Activated naive CD4-positive, alpha-beta T cell treated with Interleukin-2 at 50 U/mL for 16 hours (primary cell): ENCODE measurements at places on chromosomes 7 and 10.

GRCh38 chr10:11647676-11648075 is 36.2 kb upstream of the USP6NL start:
- DNase-seq = no peak

DNA sequence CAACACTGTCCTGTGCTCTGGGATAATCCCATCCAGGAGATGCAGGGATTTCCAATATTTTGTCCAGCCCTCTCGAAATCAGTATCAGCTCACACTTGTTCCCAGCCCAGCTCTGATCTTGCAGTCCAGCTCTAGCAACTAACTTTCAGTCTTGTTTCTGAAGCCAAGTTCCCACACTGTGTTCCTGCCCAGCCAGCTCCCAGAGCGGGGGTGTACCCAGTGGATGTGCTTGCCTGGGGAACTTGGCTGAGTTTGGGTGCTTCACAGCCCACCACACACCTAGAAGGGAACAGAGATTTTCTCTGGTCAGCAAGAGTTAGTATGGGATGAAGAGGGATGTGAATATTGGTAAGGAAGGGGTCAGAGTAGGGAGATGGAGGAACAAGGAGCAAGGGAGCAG is 57.5 kb upstream of the RAPGEF5 start:
- no peak for DNase-seq

- DNase-seq = no peak
Measured at GRCh38 chr7:7816084-7816483, 97.7 kb upstream of the RPA3 start.

- no peak for DNase-seq
Measured at GRCh38 chr10:106609470-106610266, 554.8 kb downstream of the SORCS1 start.

GRCh38 chr7:81029511-81029910 is 110.7 kb upstream of the SEMA3C start:
- DNase-seq = no peak

GRCh38 chr7:13017333-13017857 is 330.0 kb downstream of the ARL4A start:
- no peak for DNase-seq

DNA sequence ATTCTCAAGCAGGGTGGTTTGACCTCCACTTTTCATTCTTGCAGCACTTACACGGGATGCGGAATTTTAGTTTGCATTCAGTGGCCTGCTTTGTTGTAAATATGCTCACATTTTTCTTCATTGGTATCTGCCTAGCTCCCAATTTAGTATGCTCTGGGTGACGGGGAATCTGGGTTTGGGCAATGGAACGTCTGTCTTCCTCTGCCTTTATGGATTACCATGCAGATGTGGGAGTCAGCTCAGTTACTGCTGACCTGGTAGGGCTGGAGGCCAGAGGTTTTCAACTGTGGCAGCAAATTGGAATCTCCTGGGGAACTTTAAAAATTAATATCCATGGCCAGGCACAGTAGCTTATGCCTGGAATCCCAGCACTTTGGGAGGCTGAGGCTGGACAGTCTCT is 161.6 kb downstream of the CAMK1D start:
- DNase-seq = no peak

DNA sequence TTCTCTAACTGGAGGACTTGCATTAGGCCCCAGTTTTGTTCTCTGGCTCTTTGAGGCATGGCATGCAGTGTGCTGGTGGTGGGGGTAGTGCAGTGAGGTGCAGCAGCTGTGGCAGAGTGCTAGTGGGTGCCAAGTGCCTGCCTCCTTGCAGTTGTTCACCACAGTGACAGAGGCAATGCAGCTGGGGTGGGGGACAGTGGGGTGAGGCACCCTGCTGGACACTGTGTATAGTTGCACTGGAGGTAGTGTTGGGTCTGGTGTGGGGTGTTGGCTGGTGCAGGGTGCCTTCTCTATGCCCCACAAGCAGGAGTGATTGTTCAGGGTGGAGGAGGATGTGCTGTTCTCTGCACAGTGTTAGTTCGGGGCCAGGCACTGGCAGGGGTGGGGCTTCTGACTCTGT is 21.7 kb upstream of the KEL start:
- no peak for DNase-seq

DNA sequence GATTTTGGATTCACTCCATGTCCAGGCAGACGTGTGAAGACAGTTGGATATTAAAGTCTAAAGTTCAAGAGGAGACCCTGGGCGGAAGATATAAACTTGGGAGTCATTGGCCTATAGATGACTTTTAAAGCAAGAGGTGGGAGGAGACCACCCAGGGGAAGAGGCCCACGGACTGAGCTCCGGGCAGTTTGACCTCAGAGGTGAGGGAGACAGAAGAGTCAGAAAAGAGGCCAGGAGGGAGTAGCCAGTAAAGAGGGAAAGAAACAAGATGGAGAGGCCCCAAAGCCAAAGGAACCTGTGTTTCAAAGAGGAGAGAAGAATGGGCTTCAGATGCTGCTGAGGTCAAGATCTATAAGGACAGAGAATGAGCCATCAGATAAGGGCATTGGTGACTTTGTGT is 11.4 kb downstream of the CARD11 start:
- DNase-seq = no peak

DNA sequence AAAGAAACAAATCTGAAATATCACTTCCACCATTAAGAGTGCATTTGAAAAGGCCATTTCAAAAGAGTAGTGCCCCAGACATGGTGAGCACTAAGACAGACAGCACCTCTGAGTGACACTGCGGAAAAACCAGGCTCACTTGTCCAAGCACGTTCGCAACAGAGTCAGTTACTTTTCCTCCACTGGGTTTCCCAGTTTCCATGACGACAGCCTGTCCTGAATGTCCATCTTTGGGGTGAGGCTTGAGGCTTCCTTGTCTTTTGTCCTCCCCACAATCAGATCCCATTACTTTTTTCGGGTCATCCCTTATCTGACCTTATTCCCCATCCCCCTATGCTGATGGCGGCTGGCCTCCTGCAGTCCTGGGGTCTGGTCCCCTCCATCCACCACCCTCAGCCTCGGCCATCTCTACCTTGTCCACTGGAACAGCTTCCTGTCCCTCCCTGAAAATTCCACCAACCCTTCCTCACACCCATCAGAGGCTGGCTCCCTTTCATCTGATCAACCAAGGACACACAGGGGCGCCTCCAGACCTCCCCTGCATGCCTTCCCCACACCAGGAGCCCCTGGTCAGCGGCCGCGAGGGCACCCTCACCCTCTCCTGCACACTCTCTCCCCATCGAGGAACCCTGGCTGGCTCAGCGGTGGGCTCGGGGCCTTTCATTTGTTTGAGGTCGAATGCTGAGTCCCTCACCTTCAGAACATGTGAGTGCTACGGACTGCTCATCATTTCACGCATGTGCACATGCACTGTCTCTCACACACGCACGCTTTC is 363.6 kb downstream of the DNAJB6 start:
- DNase-seq = no peak

- DNase-seq = no peak
Measured at GRCh38 chr7:151339651-151340382, 1.8 kb upstream of the NUB1 start.

DNA sequence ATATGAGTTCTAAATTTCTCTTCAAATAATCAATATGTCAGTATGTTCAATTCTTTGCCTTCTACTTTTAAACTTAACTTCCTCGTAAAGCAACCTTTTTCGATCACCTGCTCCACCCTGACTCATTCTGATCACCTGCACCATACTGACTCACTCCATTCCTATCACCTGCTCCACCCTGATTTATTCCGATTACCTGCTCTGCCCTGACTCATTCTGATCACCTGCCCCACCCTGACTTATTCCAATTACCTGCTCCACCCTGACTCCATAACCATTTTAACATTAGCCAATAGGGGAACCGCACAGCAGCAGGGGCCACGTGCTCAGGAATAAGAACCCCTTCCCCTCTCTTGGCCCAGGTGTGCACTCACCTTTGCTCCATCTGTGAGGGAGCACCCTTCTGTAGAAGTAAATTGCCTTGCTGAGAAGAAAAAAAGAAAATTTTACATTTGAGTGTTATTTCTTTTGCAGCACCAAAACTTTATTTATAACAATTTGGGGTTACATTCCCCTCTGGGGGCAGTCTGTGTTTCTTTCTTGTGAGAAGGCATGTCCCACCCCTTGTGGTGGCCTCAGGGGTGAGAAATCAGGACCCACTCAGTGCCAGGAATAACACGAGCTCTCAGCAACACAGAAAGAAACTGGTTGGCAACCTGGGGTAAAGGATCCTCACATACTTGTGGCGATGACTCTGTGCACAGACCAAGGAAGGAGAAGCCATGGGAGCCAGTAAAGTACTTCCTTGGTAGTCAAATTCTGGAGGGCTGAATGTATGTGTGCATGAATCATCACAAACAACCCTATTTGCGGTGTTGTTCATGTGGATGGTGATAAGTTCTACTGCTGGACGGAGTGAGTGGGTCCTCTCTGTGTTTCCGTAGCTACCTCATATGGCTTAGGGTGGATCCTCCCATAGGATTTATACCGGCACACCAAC is 29.4 kb upstream of the PPP1R9A start:
- DNase-seq = no peak

DNA sequence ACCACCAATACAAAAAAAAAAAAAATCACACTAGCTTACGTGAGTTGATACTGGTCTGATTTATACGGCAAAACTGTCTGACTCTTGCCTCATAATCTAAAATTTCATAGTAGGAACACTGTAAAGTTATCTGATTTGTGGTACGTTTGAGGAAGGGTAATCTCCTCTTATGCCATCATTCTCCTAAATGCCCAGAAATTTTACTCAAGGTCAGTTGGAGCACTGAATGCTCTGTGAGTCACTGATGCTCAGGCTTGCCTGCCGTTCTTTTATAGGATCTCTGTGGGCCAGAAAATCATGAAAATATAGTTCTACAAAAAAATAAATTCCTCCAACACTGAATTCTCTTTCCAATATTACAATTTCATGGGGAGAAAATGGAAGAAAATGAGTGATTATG is 135.7 kb downstream of the PDE1C start:
- no peak for DNase-seq

DNA sequence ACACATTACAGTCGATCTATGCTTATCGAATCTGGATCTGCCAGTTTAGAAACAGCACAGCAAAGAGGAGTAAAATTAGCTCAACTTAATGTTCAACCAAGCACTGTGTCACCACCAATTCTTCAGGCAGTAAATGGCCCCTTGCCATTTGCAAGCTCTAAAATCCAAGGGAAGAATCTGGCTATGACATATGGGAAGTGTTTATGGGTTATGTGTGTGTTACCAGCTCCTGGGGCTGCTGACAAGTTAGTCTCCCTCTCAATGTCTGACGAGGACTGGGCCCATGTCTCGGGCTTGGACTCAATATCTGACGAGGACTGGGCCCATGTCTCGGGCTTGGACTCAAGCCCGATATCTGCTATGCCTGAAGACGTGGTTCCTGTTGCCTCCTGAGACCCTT is 5.7 kb upstream of the ITIH2 start:
- no peak for DNase-seq

DNA sequence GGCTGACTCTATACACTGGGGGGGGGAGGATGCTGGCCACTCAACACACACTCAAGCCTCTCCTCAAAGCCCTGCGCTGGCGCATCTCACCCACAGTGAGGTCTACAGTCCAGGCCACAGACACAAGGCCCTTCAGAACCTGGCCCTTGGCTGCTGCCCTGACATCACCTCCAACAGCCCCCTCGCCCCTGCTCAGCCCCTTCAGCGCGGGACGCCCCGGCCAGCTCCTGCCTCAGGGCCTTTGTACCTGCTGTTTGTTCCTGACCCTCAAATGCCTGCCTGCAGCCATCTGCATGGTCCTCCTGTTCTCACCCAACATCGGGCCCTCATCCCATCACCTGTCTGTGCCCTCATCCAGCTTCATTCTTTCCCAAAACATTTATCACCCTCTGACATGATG is 572.6 kb downstream of the DNAJB6 start:
- DNase-seq = no peak

- DNase-seq = no peak
Measured at GRCh38 chr10:110263164-110263563, 41.6 kb downstream of the SMNDC1 start.

DNA sequence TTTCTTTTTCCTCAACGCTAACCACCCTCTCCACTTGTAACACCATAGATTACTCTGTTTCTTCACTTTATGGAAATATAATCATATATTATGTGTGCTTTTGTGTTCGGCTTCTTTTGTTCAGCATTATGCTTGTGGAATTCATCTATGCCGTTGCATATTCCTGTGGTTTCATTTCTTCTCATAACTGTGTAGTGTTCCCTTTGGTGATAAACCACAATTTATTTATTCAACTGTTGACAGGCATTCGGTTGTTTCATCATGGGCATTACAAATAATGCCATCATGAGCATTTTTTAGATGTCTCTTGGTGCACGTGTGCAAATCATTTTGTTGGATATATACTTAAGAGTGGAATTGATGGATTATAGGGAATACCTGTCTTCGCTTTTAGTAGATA is 12.1 kb downstream of the AVL9 start:
- no peak for DNase-seq

GRCh38 chr7:18353339-18353738 is 142.2 kb upstream of the HDAC9 start:
- no peak for DNase-seq

DNA sequence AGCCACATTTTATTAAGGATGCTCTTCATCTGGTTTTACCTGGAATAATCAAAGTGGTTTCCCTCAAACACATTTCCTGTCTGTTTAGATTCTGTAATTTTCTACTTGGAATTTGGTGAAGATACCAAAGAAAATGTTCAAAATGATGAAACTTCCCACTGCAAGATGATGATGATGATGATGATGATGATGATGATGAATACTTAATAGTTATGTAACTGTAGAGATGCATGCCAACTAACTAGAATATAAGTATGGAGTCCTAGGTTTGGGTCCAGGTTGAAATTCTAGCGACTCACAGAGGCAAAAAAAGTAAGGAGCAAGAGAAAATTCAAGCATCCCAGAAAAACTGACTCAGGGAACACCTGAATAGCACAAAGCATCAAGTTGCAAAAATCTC is 104.0 kb upstream of the KIAA1217 start:
- no peak for DNase-seq

DNA sequence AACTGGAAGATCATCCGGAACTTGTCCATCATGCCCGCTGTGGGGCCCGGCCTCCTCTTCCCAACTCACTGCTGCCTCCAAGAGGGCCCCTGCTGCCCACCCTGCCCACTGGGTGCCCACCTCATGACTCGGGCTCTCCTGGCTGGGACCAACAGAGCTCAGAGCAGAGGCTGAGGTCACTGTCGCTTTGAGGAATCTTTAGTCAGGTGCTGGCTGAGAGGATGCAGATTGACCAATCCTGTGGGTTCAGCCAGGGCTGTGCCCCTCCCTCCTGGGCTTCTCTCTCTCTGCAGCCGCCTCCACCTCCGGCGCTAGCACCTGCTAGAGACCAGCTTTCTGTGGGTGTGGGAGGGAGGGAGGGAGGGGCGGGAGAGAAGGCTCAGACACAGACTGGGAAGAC is at the start of gene CALHM1:
CALHM1 (minus strand) TSS at position 181 of the 400 bp plus-strand sequence; CDS start at position 32, 149 bp downstream.
- no peak for DNase-seq

- DNase-seq = no peak
Measured at GRCh38 chr10:112052166-112052565, 131.4 kb downstream of the GPAM start.
